ENCODE measurements at places on chromosomes 6 and 20.

GRCh38 chr6:144156338-144156737 is 6.0 kb downstream of the STX11 start:
- DNase-seq = no peak

- no peak for DNase-seq
These were observed 988 bp downstream of the QRSL1 start for GRCh38 chr6:106630366-106630765.

- no peak for DNase-seq
These were observed 791.8 kb upstream of the MANEA start for GRCh38 chr6:94785514-94785913.

- DNase-seq = no peak
These were observed 29.9 kb upstream of the PNRC1 start for GRCh38 chr6:89050697-89051096.

DNA sequence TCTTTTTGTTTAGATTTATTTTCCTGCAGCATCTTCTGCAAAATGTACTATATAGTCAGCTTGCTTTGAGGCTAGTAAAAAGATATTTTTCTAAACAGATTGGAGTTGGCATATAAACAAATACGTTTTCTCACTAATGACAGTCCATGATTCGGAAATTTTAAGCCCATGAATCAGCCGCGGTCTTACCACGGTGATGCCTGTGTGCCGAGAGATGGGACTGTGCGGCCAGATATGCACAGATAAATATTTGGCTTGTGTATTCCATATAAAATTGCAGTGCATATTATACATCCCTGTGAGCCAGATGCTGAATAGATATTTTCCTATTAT is 3.2 kb downstream of the FOXC1 start:
- peak; percentile 71 for DNase-seq

- no peak for DNase-seq
These were observed at the start of gene MCCD1 for GRCh38 chr6:31528821-31529328. Gene MCCD1 (plus strand): TSS chr6:31528962. CDS start chr6:31529015, 53 bp downstream.

DNA sequence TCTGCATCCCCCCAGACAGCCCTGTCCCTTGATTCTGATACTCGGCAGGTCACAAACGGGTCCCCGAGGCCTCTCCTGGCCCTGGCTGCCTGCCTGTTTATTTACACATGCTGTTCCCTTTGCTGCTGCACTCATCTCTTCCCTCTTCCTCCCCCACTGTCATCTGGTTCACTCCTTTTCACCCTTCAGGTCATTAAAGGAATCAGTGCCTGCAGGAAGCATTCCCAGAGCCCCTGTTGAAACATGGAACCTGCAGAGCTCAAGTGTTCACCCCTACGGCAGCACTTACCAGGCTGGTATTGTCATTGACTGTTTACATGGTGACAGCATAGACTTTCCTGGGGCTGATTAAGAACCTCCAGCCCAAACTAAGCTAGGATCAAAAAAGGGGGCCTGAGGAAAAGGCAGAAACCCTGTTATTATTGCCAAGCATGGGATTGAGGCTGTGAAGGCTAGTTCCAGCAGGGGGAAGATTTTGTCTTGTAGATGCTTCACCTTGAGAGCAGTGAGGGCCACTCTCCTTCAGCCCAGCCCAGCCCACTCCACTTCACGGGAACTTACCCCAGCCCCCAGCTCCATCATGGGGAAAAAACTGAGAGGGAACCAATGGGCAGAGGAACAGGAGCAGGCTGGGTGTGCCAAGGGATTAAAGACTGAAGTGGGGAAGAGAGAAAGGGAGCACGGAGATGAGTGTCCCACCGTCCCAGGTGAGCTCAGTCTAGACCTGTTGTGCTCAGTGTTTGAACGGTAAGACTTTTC is 73.2 kb downstream of the JPH2 start:
- DNase-seq = no peak

Measured in fibroblast of skin of right quadriceps (primary cell).